ENCODE measurements at places on chromosomes 16 and 17.

- no peak for DNase-seq
Observed at GRCh38 chr17:81924557-81925532, 2.7 kb downstream of the MAFG start.

GRCh38 chr17:76492989-76493501 is 8.2 kb downstream of the RHBDF2 start:
- DNase-seq: peak; percentile 85

- DNase-seq: no peak
Observed at GRCh38 chr17:5418858-5419355, 555 bp downstream of the NUP88 start.

DNA sequence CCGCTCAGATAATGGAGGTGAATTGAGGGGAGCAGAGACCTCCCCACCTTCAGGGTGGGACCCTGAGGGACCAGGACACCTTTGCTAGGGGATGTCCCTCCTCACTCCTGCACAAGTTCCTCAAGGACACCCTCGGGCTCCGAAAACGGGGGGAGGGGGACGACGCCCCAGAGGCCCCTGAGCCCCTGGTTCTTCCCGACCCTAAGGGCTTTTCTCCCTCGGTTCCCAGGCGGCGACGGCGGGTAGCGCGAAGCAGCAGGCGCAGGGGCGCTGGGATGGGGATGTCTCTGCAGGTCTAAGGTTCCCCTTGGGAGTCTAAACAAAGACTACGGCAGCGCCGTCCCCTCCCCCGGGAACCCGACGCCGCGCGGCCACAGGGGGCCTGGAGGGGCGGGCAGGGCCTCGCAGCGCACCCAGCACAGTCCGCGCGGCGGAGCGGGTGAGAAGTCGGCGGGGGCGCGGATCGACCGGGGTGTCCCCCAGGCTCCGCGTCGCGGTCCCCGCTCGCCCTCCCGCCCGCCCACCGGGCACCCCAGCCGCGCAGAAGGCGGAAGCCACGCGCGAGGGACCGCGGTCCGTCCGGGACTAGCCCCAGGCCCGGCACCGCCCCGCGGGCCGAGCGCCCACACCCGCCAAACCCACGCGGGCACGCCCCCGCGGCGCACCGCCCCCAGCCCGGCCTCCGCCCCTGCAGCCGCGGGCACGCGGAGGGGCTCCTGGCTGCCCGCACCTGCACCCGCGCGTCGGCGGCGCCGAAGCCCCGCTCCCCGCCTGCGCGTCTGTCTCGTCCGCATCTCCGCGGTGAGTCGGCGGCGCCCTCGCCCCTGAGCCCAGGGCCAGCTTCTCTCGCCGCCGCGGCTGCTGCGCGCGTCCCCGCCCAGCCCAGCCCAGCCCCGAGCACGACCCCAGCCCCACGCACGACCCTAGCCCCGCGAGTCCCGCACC is 36.7 kb upstream of the NDRG4 start:
- no peak for DNase-seq

GRCh38 chr16:86354641-86355513 is 155.4 kb upstream of the FOXF1 start:
- no peak for DNase-seq

GRCh38 chr16:54347961-54348360 is 61.4 kb upstream of the IRX3 start:
- no peak for DNase-seq

GRCh38 chr17:17836818-17837379 is at the start of gene SREBF1:
SREBF1 (minus strand) TSS chr17:17836986; CDS start chr17:17836817, 169 bp downstream.
- DNase-seq: no peak

DNA sequence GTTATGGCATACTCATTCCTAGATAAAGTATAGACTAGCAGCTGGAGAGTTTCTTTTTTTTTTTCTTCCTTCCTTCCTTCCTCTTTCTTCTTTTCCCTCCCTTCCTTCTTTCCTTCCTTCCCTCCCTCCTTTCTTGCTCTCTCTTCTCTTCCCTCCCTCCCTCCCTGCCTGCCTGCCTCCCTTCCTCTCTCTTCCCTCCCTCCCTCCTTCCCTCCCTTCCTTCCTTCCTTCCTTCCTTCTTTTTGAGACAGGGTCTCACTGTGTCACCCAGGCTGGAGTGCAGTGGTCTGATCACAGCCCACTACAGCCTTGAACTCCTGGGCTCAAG is 7.0 kb upstream of the SNTB2 start:
- DNase-seq: no peak

DNA sequence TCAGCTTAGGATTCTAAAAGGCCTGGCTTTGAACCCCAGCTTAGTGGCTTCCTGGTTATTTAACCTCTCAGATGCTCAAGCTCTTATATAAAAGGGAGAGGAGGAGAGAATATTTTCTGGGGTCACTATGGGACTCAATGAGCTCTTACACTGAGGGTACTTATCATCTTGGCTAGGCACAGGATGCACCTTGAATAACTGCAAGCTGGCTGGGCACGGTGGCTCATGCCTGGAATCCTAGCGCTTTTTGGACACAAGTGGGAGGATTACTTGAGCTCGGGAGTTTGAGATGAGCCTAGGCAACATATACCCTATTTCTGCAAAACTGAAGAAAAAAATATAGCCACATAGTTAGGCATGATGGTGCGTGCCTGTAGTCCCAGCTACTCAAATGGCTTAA is 665.3 kb upstream of the RBFOX1 start:
- DNase-seq: no peak

DNA sequence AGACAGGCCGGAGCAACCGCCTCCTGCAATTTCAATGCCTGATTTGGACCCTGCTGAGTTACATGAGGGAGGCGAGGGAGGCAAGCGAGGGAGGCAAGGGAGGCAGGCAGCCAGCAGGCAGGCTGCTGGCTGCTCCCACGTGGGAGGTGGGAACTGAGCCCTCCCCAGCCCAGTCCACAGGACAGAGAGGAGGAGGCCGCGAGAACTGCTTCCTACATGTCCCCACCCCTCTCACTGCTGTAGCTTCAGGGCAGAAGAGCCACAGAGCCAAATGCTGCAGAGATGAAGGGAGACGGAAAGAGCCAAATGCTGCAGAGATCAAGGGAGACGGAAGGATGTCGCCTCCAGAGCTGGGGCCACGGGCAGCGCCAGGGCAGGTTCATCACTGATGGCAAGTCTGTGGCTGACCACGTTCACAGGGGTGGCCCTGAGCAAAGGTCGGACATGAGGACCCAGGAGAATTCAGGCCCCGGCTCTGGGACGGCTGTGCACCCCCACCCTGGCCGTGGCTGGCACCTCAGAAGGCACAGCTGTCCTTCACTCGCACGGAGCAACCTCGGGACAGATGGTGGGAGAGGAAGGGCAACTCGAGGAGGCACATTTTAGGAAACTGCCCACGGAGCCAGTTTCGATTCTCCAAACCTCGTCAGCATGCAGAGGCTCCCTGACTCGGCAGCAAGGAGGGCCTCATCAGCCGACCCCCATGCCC is 21.5 kb downstream of the RPH3AL start:
- DNase-seq: no peak

DNA sequence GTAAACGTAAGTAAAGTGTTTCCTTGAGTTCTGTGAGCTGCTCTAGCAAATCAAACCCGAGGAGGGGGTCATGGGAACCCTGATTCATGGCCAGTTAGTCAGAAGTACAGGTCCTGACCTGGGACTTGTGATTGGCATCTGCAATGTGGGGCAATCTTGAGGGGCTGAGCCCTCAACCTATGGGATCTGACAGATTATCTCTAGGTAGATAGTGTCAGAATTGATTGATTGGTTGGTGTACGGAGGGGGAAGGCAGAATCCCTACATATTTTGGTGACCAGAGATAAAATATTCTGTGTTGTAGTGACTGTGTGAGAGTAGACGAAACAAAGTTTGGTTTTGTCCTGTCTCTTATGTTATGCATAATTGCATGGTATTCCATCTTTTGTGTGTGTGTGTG is 100.5 kb upstream of the NETO2 start:
- DNase-seq: no peak

DNA sequence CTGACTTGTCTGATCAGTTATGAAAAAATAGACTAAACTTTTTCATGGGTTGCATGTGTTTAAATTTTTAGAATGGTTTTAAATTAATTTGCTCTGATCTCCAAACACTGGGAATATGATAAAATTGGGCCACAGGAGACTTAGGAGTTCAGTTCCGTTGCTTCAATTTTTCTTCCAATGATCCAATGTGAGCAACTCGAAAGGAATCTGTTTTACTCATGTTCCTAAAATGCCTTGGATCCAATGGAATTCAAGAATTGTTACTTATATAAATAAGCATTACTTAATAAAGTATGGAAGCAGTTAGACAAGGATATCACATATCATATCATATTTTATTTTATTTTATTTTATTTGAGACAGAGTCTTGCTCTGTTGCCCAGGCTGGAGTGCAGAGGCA is 56.0 kb upstream of the NACA2 start:
- DNase-seq: peak; percentile 1

- DNase-seq: no peak
Observed at GRCh38 chr16:72134507-72134906, 37.4 kb downstream of the PMFBP1 start.

GRCh38 chr17:62627904-62628633 is 599 bp downstream of the MRC2 start:
- no peak for DNase-seq

DNA sequence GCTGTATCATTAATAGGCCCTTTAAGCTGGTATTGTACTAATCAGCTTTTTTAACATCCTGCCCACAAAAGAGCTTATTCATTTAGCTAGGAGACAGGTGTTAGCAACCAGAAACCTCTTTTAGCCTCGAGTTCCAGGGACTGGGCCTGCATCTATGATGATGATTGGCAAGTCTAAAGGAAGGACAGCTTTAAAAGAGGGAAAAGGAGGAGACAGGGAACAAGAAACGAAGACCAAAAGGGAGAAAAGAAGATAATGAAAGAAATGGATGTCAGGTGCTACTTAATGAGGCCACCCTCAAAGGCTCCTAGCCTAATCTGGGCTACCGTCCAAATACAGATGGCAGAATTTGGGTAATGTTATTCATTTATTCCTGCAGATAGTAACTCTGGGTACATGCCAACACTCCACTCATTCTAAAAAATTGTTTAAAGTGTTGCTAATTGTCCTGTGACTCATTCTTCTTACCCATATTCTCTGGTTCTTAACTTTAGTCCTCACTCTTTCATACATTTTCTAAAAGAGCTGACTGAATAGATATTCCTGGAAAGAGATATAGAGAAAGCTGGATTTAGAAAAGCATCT is 18.7 kb upstream of the RFFL start:
- DNase-seq: no peak

- no peak for DNase-seq
Observed at GRCh38 chr16:471353-472198, 46.1 kb downstream of the RAB11FIP3 start.

DNA sequence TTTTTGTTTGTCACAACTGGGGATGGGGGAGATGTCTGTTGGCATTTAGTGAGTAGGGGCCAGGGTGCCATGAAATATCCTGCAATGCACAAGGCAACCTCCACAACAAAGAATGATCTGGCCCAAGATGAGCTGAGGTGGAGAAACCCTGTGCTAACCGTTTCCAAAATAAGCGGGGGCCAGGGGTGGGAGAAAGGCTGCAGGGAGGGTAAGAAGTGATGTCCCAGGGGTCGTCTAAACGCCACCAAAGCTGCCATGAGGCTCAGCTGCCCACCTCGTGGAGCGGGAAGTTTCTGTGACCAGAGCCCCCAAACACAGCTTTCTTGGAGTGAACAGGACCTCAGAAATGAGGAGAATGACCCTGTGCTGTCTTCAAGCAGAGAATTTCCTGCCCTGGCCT is 76.5 kb upstream of the CDH5 start:
- no peak for DNase-seq

GRCh38 chr16:27491894-27492587 is 57.7 kb downstream of the GTF3C1 start:
- no peak for DNase-seq

DNA sequence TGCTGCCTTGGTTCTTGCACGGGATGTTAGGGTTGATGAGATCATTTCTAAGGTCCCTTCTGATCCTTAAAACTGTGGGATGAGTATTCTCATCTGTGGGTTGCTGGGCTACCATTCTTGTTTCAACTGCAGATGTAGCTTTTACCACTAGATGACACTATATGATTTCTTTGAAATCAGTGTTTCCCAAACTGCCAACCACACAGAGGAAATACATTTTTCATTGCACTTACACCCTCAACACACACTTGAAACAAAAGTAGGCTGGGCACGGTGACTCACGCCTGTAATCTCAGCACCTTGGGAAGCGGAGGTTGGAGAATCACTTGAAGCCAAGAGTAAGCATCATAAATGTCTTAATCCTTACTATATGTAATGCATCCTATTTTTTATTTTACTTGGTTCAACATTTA is 15.3 kb downstream of the LCMT1 start:
- DNase-seq: peak; percentile 21

DNA sequence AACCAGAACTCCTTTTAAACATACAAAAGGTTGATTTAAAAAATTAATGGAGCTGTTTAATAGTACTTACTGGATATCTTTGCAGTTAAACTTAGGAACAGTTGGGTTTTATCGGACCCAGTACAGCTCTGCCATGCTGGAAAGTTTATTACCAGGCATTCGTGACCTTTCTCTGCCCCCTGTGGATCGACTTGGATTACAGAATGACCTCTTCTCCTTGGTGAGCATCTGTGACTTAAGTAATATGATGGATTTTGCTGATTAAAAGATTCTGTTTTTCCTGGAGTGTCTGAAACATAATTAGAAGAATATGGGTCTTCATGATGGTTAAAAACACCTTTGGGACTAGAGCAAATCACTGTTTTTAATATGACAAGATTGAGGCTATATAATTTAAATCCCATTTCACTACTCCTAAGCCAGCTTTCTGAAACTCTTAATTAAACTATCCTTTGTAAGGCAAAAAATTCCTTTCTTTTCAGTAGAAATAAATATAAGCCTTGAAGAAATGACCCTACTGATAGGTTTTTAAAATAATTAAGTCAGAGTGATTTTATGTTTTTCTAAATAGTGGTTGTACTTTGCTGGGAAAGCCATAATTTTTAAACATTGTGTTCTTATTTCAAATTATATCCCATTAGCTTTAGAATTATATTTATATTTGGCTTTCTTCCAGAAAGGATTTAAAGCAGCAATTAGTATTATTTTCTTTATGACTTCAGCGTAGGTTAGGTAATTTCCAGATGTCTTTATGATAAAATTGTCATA is 45.7 kb upstream of the KPNB1 start:
- no peak for DNase-seq

GRCh38 chr17:80034791-80035686 is 633 bp downstream of the TBC1D16 start:
- no peak for DNase-seq
